WTC11 (cell line): ENCODE measurements at places on chromosomes 4 and X. TPM values are rescaled to one million over a fixed set of nuclear protein-coding genes. Genes with fewer than 3 reads are reported as not detected.

The GIMD1 gene
- not detected in 3 replicates for total RNA-seq

The DKK2 gene
- 0.07 TPM in 1 of 3 replicates, not detected in the others for total RNA-seq

The IDH3G gene
- total RNA-seq, result 50.4 to 52.9 TPM (median 52.4 TPM) in 3 replicates

The ARHGAP24 gene
- 1.2 to 2.1 TPM (median 1.4 TPM) in 3 replicates for total RNA-seq

The GLUD2 gene
- 0.57 to 1.4 TPM (median 1.2 TPM) in 3 replicates for total RNA-seq

The RHOXF1 gene
- not detected in 3 replicates for total RNA-seq

The SLC2A9 gene
- total RNA-seq, result 0.64 TPM in 1 of 3 replicates, not detected in the others

The CXorf49 gene
- total RNA-seq, result not detected in 3 replicates

The ANXA5 gene
- total RNA-seq, result 169 to 186 TPM (median 176 TPM) in 3 replicates
